ENCODE measurements at places on chromosomes 12 and 14.

GRCh38 chr14:91302391-91302790, 57.9 kb upstream of the GPR68 start:
- DNase-seq, result no peak

DNA sequence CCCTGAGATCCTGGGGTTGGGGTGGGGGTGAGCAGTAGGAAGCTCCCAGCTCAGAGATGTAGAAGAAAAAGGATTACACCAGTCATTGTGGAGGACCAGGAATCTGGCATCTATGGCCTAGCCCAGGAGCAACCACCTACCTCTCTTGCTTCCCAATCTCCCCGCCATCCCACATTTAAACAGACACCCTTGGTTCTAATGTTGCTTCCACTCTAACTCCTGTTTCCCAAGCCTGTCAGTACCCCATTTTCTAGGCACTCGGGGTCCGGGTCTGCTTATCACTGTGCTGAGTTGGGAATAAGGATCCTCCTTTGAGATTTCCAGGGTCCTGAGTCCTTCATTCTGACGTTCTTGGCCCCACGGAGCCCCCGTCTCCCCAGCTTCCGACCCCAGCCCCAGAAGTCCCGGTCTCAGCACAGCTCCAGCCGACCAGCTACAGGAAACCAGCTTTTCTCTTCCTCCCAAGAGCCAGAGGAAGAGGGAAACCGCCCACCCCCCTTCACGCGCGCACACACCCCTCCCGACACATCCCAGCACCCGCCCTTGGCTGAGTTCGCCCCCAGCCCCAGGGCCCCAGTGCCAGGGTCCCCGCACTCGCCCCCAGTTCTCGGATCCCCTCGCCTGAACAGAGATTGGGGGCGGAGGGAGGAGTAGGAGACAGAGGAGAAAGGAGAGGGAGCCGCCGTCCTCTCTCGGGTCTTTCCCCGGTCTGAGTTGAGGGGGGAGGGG, 1.2 kb downstream of the ITGA5 start:
- peak; percentile 40 for DNase-seq

GRCh38 chr12:3042394-3042793, 34.8 kb upstream of the TSPAN9 start:
- DNase-seq, result peak; percentile 63

DNA sequence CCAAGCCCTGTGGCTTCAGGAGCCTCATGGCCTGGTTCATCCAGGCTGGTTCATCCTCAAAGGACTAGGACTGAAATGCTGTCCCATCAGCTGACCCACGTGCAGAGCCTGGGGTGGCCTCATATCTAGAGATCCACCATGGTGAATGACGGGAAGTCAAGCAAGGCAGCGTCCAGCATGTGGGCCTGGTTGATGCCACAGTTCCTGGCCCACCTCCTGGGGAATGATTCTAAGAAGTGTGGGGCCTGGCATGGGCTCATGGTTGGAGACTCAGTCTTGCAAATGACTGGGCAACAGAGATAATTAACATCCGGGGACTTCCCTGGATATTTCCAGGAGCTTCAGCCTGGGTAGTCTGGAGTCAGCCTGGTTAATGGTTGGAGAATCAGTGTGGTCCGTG, 302.4 kb upstream of the SFSWAP start:
- DNase-seq, result no peak

DNA sequence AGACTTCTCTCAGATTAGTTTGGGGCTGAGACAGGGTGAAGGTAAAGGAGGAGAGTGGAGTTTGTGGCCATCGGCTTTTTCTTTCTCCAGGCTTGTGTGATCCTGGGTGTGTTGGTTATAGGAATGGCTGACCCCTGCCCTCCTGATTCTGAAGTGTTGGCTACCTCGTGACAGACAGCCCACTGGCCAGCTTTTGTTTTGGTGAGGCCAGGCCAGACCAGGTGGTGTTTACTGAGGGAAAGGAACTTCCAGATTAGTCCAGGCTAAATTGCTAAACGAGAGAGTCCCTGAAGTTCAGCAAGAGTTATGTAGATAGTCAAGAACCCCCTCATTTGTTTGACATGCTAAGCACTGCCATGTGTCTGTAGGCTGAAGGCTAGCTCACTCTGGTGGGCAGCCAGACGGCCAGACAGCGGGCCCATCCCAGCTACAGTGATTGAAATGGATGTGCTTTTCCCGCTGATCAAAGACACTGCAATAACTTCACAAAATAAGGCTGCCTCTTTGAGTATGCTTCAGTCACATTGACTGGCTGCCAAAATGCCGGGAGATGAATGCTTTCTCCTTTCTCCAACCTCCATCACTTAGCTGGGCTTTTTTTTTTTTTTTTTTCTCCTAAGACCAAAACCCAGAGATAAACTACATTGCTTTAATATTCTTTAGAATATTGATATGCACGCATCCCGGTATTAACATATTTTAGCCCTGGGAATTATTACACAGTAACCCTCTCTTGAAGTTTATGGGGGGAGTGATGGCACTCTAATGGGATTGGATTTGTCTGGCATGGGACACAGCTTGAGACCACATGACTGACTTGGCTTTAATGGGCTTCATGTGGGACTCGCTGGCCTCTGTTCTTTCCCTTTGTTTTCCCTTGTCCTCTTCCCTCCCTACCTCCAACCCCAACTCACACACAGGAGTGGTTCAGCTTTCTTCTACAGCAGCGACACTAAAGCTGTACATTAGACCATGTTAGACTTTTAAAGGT, 76.9 kb downstream of the SMOC1 start:
- no peak for DNase-seq

GRCh38 chr14:71267007-71267513, 359.8 kb downstream of the PCNX1 start:
- no peak for DNase-seq

- no peak for DNase-seq
Measured at GRCh38 chr12:31031951-31032335, 41.7 kb upstream of the DDX11 start.

DNA sequence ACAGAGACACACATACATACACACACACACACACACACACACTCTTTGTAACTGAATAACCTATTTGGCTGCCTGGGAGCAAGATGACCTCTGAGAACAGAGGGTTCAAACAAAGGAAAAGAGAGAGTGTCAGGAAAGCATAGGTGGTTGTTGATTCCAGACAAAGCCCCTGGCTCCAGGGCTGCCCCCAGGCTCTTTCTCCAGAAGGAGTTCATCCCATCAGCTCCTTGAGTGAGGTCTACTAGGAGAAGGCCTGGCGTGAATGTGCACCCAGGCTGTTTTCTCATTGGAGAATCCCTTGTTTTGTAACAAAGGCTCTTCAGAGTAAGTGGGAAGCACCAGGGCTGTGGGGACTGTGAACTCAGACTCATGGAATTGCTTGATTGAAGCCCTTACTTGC, 151.9 kb downstream of the EMP1 start:
- DNase-seq, result no peak

- no peak for DNase-seq
Measured at GRCh38 chr12:102096855-102097254, 23.1 kb downstream of the NUP37 start.

DNA sequence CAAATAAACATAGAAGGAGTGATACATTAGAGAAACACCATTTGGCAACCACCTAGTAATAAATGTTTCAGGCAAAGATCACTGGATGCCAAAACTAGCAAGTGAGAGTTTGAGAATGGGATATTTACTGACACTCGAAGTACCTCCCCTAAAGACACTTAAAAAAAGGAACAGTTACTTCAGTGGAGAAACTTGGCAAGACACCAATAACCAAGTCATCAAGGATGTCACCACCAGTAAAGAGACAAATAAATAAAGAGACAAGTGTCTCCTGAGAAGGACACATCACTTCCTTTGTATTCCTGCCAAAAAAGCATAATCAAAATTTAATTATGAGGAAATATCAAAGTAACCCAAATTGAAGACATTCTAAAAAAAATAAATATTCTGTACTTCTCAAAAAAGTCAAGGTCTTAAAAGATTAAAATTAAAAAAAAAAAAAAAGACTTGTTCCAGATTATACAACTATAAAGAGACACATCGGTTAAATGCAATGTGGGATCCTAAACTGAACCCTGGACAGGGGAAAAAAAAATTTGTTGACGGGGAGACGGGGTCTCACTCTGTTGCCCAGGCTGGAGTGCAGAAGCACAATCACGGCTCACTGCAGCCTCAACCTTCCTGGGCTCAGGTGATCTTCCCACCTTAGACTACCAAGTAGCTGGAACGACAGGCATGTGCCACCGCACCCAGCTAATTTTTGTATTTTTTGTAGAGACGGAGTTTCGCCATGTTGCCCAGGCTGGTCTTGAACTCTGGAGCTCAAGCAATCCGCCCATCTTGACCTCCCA, 26.4 kb downstream of the TM7SF3 start:
- DNase-seq, result no peak

GRCh38 chr12:107356266-107356936, 263.1 kb upstream of the CRY1 start:
- DNase-seq, result no peak

GRCh38 chr12:92648242-92649031, 54.4 kb upstream of the PLEKHG7 start:
- no peak for DNase-seq

GRCh38 chr12:32116897-32117296, 10.2 kb downstream of the BICD1 start:
- no peak for DNase-seq

- DNase-seq, result no peak
Measured at GRCh38 chr12:12986775-12987331, 13.2 kb downstream of the HEBP1 start.

DNA sequence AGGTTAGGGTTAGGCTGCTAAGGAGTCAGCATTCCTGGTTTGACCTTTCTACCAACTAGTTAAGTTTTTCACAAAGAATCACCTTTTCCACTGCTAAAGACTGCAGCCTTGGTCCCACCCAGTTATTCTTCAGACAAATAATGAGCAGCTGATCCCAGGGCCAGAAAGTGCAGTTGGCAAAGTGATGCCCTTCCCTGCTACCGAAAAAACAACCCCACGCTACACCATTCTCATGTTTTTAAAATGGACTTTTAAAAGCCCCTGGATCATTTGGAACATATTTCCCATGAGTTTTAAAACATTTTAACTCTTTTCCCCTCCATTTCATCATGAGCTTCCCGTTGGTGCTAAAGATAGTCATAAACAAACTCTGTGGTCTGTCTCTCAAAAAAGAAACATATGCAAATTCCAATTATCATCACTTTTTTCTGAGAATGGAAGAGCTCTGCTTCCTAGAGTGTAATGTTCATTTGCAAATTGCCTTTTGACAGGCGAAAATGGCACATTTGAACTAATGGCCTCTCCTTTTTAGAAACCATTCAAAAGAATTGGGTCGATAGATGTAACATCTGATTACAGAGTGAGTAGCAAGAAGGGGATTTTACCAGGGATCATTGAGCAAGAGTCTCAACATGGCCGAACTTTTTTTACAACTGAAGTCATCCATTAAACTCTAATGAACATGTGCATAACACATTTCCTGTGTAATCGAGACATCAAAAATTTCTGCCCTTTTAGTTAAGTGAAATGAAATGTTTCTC, 129.3 kb upstream of the RAP1B start:
- DNase-seq, result no peak

DNA sequence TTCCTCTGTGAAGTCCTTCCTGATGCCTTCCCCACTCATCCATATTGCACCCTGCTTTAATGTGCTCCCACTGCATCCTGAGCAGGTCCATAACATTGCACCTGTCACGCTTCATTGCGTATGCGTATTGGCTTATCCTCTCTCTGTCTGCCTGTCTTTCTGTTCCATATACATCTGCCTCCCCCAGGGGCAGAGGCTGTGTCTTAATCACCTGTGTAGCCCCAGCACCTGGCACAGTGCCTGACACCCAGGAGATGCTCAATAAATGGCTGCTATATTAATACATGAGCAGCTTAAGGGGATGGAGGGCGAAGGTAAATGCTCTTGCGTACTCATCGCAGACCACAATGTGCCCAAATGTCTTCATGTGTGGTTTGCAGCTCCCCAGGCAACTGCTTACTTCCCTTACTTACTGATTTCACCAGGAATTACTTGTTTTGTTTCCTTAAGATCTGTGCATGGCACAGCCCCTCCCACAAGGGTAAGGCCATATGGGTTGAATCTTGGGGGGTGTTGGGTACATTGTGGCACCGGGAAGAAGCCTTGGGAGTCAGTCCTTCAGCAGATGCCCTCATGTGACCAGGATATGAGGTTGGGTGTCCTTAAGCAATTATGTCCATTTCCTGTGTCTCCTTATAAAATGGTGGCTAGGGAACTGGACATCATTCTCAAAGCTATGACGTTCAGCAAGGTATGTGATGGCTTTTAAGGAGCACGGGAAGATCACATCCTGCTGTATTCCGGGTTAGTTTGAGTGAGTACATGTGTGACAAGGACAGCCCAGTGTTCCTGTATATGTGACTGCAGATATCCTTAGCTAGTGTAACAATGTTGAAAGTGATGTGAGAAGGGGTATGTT, 848 bp upstream of the CPNE6 start:
- no peak for DNase-seq

DNA sequence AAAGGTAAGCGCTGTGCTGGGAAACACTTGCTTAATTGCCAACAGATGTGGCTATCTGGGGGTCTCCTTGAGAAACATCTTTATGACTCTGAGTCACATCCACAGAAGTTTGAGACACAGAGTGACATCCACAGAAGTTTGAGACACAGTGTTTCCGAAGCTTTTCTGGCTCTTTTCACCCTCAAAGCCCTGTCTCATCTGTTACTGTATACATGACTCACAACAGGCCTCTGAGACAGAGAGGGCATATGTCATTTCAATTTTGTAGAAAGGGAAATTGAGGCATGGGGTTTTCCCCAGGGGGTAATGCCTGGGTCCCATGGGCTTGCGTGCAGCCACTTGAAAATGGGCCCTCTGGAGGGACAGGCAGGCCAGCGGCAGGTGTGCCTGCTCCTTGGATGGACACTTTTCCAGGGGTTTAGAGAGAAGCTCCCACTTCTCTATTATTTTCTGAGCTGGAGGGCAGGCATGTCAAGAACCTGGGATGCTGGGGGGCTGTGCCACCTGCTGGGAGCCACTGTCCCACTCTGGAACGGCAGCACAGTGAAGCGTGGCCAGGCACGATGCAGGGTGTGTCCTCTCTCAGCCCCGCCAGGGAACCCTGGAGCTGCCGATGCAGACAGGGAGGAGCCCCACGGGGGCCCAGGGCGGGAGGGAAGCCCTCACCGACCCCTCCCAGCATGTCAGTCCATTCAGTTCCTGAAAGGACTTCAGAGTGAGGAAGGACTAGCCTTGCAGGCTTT, 111.3 kb upstream of the FKBP4 start:
- DNase-seq, result no peak

- no peak for DNase-seq
Measured at GRCh38 chr12:59587710-59588109, 8.1 kb upstream of the SLC16A7 start.

GRCh38 chr14:98444077-98444476, 827.9 kb downstream of the BCL11B start:
- DNase-seq, result no peak

DNA sequence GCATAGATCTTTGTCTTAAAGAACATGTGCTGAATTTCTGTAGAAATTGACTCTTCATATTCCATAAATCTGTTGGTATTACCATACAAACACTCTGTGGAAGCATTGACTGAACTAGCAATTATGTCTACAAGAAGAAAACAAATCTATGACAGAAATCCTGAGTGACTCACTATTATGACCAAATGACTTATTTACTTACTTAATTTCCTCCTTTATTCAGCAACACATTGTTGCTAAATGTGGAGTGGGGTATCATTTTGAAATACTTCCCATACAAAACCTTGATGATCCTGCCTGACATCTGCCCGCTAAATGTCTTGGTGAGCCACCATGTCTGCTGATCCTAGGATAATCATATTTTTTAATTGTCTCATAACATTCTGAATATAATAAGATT, 99.1 kb upstream of the SLCO1C1 start:
- no peak for DNase-seq

- no peak for DNase-seq
Measured at GRCh38 chr14:61889914-61890351, 127.7 kb downstream of the SNAPC1 start.

All from heart right ventricle (tissue), 16 donors.